Urinary bladder (tissue), 4 donors: ENCODE measurements at places on chromosomes 6 and 20. TPM values are rescaled to one million over a fixed set of nuclear protein-coding genes. Genes with fewer than 3 reads are reported as not detected.

GRCh38 chr20:9457136-9457535 is 57.3 kb upstream of the LAMP5 start:
- no peak for DNase-seq

The ATRN gene
- 37.6 TPM for total RNA-seq

- no peak for DNase-seq
Observed at GRCh38 chr20:62208061-62208794, 11.8 kb downstream of the HRH3 start.

GRCh38 chr6:32519118-32519909 is 10.8 kb downstream of the HLA-DRB5 start:
- DNase-seq = no peak

The PRDM1 gene
- total RNA-seq = 5.0 TPM

- no peak for DNase-seq
Observed at GRCh38 chr6:152736687-152737273, 13.8 kb upstream of the VIP start.

GRCh38 chr6:10658910-10659698 is 35.3 kb downstream of the C6orf52 start:
- no peak for DNase-seq
